ENCODE measurements at places on chromosomes 3 and 15.

GRCh38 chr3:112362221-112362620, 29.3 kb downstream of the CD200 start:
- no peak for DNase-seq

DNA sequence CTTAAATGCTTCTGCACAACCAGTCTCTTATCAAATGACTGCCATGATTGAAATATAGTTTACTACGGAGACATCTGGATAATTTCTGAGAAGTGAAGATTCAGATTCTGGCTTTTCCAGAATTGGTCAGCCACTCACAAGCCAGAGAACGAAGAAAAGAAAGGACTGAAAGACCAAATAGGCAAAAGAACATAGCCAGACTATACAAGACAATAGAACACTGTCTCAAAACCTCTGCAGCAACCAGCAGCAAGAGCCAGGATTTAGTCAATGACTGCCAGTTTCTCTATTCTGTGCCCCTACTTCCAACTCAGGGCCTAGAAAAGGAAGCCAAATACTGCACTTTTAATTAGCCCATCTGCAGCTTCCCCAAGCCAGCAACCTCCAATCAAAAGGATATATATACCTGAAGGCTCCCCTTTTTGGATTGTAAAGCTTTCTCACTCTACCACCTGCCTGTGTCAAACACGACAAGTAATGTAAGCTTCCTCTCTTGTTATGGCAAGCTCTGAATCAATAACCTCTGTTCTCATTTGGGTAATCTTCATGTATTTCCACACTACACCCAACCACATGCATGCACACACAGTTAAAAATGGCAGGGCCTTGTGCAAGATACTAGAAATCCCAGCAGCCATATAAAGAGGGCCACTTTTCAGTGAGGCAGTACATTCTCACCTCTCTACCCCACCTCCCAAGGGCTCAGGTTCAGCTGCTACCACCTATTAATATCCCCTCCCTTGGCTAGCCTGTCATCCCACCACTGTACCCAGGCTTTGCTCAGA, 97.1 kb downstream of the ERC2 start:
- DNase-seq, result no peak

DNA sequence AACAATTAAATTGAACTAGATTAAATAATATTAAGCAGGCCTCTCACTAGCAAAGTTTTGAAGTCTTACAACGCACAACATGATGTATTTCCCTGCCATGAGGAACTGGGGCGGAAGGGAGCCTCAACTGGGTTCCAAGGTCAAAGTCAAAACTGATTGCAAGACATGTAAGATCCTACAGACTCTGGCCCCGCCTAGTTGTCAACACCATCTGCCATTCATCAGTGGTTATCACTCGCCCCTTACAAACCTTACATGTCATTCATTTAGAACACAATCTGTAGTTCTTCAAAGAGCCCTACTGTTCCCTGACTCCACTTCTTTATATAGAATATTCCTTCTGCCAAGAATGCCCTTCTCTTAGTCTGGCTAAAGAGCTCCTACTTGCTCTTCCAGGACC, 10.0 kb downstream of the ATP13A3 start:
- no peak for DNase-seq

DNA sequence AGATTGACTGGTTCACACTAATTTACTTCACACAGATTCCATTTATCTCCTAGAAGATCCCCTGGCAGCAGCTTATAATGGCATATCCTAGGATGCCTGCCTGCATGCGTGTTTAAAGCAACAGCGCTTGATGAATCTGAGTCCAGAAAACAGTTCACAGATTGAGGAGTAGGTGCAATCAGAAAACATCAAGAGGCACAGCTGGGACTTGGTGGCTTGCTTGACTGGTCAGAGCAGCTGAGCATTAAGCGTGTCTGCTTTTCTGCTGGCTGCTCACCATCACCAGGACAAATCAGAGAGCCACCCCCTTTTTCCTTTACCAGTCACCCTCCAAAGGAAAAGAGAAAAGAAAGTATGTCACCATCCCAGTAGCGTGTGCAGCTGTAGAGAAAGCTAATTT, 223.6 kb downstream of the WDR72 start:
- DNase-seq, result no peak

DNA sequence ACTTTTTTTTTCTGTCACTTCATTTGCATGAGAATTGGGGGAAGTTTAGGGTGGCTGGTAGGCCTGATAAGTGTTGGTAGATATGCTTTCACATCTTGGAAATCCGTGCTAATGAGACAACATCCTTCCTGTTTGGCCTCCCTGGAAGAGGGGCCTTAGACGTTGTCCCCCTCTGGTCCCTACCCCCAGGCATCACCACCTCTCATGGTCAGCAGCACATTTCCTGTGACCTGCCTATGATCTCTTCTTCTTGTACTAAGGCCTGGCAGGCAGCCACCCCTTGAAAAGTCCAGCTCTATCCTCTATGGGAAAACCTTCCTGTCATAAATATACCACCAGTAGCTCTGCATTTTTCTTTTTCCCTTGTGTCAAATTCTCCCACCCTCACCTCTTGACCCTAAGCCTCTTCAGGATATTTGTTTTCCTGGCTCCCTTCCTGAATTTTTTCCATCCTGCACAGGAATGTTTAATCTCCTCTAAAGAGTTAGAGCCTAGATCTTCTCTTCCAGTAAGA, 107.8 kb downstream of the SNRK start:
- DNase-seq, result no peak

DNA sequence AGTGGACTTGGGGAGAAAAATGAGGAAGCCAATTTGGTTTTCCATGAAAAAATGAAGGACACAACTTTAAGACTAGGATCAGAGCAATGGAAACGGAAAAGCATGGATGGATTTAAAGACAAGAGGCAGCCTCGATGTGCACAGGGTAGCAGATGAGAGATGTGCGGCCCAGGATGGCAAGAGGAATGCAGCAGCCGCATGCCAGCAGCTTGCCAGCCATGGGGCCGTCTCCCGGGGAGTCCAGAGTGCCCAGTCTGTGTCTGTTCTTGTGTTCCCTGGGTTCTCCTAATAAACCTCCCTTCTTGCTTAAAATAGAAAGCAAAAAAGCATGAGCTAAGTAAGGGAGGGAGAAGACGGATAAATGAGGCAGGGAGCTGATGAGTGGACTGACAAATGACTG, 68.0 kb upstream of the IQSEC1 start:
- no peak for DNase-seq

GRCh38 chr15:94692710-94693109, 461.3 kb downstream of the MCTP2 start:
- DNase-seq, result no peak

DNA sequence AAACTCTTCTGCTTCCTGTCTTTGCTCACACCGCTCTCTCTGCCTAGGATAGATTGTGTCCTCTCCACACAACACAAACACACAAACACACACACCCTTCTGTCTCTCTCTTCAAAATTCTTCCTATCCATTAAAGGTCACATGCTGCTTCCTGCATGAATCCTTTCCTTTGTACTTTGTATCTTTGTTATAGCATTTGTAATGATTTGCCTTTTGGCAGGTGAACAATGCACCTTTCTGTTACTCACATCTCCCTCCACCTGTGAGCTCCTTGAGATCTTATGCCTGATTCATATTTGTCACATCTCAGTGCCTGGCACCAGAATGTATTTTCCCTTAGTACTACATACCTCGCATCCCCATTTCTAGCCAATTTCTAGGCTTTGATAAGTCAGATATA, 251.4 kb upstream of the UMPS start:
- DNase-seq, result no peak
